Activated CD4-positive, CD25-positive, alpha-beta regulatory T cell (primary cell): ENCODE measurements at places on chromosomes 12 and 14.

GRCh38 chr14:64970041-64970440, 2.1 kb downstream of the RAB15 start:
- DNase-seq: no peak

GRCh38 chr14:41817626-41818025, 210.9 kb downstream of the LRFN5 start:
- no peak for DNase-seq

- DNase-seq: no peak
Observed at GRCh38 chr12:67740711-67741110, 92.2 kb downstream of the DYRK2 start.

GRCh38 chr14:37615582-37616289, 20.3 kb downstream of the TTC6 start:
- no peak for DNase-seq

DNA sequence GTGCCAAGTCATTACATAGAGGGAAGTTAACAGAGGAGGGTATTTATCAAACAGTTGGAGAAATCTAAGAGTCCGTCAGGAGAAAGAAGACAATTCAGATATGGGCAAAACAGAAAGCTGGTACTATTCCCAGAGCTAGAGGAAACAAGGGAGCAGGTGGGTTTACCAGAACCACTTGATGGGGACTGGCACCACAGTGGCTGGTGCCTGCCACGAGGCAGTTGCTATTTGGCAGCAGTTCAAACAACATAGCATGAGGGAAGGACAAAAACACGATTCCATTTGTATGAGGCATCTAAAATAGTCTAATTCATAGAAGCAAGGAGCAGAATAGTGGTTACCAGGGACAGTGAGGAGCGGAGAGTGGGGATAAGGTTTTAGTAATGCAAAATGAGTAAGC, 24.6 kb upstream of the KLRD1 start:
- no peak for DNase-seq

DNA sequence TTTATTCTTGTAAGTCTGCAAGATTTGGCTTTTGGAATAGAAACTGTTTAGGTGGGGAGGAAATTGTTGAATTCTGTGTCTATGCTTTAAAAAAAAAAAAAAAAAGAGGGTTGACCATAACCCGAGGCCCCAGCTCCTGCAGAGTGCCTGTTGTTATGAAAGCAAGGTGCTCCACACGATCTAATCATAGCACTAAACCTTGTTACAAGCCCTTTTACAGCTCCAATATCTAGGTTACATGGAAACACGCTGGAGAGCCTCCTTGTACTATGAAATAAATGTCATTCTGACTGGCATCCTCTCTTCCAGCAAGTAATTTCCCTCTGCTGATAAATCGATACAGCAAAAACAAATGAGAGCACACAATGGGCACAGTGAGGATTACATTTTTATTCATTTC, 303.1 kb upstream of the SOX5 start:
- DNase-seq: no peak

- DNase-seq: no peak
Observed at GRCh38 chr14:50892255-50892654, 20.4 kb downstream of the ABHD12B start.

- no peak for DNase-seq
Observed at GRCh38 chr14:70915415-70915814, 8.2 kb downstream of the PCNX1 start.

DNA sequence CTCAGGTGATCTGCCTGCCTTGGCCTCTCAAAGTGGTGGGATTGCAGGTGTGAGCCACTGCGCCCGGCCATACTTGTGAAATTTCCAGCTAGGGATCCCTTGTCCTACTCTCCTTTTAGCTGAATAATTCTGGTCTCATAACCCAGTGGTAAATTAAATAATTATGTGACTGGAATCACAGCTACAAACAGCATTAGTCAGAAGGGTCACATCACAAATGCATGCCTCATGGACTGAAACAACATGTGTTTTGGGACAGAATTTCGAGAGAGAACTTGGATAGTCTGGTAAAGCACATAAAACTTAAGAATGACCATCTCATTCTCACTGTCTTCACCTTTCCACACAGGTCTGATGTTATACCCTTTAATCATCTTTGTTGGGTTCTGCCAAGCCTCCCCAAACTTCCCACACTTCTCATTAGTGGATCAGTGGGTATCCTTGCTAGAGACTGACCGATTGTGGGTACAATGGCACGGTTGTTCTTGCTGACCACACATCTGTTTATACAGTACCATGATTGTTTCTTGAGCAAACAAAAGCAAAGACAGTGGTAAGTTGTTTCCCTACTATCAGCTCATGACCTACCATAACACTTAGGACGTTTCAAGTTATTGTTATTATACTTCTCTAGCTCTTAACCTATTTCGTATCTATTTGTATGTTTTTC, 5.1 kb downstream of the GPRC5D start:
- DNase-seq: no peak

DNA sequence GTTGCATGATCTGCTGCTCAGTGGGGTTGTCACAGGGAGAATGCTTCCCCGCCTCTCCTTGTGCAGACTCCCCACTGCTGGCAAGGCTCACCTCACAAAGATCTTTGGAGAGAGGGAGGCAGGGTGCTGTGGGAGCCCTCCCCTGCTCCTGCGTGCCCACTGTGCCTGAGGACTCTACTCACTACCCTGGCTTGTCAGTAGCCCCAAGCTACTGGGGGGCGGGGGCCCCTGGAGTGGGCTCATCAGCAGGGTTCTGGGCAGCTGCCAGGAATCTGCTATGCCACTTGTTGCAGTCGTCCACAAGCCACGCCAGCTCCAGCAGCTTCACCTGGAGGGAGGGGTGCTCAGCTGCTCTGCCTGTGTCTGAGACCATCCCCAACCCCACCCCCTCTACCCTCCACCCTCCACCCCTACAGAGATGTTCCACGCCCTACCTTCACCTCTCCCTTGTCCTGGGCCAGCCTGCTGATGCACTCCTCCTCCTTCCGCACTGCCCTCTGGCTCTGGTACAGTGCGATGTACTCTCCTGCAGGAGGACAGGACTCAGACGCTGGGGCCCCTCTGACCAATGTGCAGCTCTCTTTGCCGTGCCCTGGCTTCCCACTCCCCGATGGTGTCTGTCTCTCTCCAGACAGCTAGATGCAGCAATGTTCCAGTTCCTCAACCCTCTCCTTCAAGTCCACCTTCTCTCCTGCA, 14.2 kb upstream of the BLTP3B start:
- no peak for DNase-seq

GRCh38 chr14:69059658-69060623, 80.8 kb upstream of the ACTN1 start:
- DNase-seq: no peak

GRCh38 chr12:130486146-130486435, 148.4 kb downstream of the PIWIL1 start:
- no peak for DNase-seq

DNA sequence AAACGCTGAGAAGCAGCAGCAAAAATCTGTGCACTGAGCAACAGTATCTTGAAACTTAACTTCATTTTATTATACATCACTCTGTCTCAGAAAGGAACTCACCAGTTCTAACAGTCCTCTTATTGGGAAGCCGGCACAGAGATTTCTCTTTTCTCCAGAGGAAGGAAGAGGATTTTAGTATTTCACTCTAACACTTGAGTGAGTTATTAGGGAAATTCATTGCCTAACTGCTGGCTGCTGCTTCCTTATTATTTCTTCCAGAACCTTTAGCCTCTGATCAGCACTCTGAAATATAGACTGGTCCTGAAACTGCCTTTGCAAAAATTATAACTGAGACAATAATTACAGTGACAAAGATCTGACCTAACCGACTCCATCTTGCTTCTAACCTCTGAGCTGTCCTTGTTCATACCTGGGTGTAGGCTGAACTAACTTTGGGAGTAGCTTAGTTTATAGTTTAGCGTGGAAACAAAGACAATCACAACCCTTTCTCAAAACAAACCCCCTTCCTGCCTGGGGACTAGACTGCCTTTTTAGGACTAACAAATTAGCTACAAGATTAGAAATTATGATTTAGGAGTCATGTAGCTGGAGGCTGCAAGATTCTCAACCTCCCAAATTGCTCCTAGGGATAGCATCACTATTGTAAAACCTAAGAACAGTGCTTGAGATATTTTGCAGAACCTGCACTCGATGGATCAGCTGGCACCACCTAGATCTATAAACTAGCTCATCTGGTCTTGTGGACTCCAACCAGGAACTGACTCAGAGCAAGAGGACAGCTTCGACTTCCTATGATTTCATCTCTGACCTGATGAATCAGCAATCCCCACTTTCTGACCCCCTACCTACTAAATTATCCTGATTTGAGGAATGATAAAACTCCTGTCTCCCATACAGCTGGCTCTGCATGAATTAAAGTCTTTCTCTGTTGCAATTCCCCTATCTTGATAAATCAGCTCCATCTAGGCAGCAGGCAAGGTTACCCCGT, 117.5 kb downstream of the DYRK2 start:
- no peak for DNase-seq
